ENCODE measurements at places on chromosomes 3 and 15.

GRCh38 chr3:193774916-193775285, 181.9 kb downstream of the OPA1 start:
- DNase-seq: no peak

GRCh38 chr15:68230157-68231100, 901 bp upstream of the CLN6 start:
- DNase-seq: no peak

- DNase-seq: no peak
Observed at GRCh38 chr15:29631076-29632070, 190.9 kb downstream of the TJP1 start.

GRCh38 chr15:60568301-60568742, 89.4 kb upstream of the ICE2 start:
- DNase-seq: no peak

DNA sequence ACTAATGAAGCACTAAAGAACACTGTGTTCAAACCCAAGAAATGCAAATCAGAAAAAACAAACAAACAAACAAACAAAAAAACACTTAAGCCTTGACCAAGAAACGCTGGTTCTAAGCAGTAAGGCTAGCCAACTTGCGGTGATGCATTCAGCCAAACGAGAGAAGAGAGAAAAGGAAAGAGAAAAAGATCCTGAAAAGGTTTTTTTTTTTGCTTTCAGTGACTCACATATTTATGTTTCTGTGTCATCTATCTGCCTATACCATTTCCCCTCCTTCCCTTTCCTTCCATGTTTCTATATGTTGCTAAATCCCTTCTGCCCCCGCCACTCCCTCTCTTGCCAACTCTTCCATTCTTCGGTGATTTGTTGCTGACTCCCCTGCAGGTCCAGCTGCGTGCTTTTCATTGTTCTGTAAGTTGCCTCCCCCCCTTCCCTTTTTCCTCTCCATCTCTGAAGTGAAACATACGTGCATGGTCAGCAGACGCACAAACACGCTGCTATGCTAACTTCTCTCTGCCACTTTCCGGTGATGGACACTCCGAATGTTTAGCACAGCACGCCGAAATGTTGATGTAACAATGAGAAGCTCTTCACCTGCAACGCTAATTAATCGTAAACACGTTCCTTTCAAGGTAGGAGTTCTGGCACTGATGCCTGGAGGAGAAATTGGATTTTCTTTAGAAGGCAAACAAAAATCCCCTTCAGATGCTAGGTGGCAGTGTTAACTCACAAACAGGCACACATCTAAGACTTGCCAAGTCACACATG, 154.4 kb downstream of the TUSC7 start:
- no peak for DNase-seq

GRCh38 chr3:40181182-40181581, 128.3 kb upstream of the EIF1B start:
- no peak for DNase-seq

DNA sequence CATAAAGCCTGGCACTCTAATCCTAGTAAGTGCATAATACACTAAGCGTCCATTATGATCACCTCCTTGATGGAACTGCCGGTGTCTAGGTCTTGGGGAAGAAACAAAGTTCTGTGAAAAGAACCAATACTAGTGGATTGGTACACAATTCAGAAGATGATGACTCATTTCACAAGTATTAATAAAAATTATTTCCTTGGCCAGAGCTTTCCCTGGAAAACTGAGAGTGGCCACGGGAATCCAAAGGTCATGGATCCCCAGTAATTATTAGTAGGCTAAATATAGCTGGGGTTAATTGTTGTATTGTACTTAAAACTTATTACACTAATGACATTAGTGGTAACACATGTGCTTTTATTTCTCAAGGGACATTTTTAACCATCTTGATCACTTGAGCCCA, 808.0 kb upstream of the NR2F2 start:
- no peak for DNase-seq

GRCh38 chr15:32722136-32722535, 4.3 kb downstream of the GREM1 start:
- no peak for DNase-seq

- DNase-seq: no peak
Observed at GRCh38 chr3:4820296-4821121, 158.7 kb upstream of the BHLHE40 start.

DNA sequence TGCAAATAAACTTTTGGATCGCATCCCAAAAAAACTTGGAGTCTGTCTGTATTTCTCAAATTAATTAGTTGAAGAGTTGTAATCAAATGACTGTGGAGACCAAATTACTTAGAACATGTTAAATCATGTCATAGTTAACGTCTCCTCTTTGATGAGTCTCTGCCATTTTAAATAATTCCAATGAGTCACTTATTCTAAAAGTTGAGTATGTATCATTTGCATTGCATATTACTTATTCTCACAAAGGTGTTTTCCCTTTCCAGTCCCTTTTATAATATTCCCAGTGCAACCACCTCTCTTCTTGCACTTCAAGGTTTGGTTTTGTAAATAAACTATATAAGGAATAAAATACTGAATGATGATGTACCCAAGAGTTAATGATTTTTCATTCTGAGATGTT, 36.0 kb upstream of the MBNL1 start:
- DNase-seq: no peak

- DNase-seq: no peak
Observed at GRCh38 chr3:53775018-53775417, 71.2 kb downstream of the CHDH start.

DNA sequence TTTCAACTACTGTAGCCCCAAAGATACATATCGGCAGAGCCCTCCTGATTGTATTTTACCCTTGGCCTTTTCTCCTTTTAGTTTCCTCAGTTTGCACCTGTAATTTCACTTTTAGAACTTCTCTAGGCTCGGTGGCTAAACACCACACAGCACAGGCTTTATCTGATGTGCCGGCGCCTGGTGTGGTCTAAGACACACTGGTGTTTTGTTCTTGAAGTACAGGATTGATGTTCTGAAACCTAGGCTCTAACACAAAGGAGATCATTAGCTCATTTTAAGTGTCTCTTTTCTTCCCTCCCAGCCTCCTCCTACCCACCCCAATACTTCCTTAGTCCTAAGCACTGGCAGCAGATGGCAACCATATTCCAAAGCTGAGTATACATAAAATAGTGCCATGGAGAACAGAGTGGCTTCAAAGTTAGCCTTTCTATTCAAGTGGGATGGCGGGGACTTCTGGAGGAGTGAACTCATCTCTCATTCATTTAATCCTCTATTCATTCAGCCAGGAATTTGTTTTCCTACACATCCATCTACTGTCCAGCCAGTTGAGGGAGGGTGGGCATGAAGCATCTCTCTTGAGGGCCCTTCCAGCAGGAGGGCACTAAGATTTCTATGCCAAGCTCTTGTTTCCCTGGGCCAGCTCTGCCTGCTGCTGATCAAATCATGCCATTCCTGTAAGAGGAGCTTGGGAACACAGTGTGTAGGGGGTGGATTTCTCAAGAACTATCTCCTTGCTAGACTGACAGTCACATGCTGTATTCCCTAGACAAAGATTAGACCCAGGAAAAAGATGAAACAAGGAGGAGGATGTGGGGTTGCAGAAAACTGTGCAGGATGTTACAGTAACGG, 71.2 kb downstream of the TIGIT start:
- no peak for DNase-seq

DNA sequence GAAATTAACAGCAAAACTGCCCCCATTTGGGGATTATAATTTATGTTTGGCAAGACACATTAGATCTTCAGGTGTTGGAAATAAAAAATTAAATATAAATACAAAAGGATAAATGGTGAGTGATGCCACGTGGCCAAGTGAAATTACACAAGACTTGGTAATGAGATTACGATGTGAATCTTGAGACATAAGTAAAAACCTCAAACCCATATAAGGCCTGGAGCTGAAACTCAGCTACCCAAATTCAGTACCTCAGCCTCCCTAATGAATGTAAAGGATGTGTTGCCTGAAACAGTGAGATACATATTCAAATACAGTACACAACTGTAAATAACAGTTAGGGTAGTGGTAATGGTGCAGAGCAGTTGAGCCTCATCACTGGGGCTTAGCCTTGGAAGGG, 1146.6 kb downstream of the OTOL1 start:
- DNase-seq: no peak

DNA sequence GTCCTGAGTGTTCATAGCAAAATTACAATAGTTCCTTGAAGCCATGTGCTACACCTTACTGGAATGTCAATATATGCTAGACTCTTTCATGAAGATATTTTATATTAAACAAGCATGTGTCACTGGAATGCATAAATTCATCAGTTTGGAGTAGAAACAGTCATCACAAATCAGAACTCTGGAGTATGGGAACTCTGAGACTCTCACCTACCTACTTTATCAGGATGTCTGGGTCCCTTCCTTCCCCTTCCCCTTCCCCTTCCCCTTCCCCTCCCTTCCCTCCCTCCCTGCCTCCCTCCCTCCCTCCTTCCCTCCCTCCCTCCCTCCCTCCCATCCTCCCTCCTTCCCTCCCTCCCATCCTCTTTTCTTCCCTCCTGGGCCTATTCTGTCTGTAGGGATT, 144.7 kb upstream of the PEX5L start:
- no peak for DNase-seq

DNA sequence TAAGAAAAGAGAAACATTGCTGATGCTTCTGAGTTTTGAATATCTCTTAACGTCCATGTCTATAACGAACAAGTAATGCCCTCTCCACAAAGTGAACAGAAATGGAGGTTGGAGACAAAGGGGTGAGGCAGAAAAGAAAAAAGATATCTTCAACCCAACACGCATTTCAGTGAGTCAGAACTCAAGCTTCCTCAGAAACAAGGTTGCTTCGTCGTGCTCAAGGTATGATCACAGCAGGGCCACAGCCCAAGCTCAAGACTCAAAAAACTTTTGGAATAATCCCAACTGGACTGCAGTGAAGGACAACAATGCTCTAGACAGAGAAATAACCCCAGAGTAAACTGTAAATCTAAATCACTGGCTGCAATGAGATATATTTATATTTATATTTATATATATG, 18.9 kb downstream of the WNT5A start:
- DNase-seq: no peak

DNA sequence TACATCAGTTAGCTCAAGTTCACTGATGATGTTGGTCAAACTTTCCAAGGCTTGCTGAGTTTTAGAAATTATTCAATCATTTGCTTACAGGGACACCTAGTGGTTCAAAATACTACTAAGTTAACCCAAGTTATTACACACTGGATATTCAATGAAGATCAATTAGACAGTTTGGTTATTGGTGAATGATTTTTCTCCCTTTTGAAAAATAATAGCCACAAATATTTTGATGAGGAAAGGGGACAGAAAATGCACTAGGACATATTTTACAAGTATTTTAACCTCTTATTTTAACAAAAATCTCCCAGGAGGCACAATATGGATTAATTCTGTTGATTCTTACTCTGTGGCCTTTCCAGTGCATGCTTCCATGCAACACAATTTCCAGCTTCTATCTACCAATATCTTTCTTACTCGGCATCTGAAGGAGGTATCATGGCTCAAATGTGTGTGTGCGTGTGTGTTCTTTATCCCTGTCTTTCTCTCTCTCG, 20.1 kb upstream of the GOLGA6L2 start:
- DNase-seq: no peak

GRCh38 chr15:39411102-39411989, 169.5 kb upstream of the THBS1 start:
- DNase-seq: no peak

- DNase-seq: no peak
Observed at GRCh38 chr3:74048699-74049098, 424.0 kb upstream of the PDZRN3 start.

DNA sequence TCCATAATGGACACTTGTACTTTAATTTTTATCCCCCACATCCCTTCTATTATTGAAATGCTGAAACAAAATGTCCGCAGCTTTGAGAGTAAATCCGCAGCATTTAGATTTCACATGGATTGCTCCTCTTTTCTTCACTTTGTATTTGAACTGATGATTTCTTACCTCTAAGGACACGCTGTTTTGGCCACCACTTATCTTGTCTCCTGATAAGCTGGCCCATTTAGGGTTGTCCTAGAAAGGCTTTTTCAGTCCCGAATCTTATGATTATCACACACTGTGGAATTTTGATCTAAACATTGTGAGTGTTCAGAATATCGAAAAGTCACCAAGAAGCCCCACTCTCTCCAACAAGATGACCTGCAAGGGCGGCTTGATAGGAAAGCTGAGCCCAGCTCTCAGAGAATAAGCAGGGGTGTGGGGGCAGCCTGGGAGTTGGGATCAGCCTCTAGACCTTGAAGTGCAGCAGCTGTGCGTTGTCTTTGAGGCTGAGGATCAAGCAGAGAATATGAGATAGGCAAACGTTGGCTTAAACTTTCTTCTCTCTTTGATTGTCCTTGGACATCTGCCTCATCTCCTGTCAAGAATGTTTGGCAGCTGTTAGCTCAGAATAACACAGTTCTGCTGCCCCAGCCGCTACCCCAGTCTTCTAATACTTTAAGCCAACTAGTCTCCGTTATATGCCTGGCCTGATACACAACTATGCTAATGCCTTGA, 399.7 kb upstream of the NR2F2 start:
- DNase-seq: no peak

- DNase-seq: no peak
Observed at GRCh38 chr3:57943525-57944495, 64.4 kb upstream of the FLNB start.

DNA sequence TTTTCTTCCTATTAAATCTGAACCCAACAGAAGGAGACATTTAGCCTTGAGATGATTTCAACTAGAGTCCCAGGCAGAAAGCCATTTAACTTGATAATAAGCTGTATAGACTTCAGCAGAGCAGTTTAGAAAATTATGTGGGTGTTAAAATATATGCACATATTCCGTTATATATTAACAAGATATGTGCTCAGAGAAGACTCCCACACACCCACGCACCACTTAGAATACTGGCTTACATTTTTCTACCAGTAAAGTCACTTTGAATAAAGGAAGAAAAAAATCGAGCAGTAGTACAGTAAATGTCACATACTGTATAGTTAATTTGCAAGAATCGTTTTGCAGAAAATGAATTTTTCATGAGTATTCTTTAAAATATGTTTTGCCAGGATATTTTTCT, 599.3 kb downstream of the FGF12 start:
- DNase-seq: no peak

GRCh38 chr15:26864664-26865191, 2.1 kb upstream of the GABRA5 start:
- no peak for DNase-seq

DNA sequence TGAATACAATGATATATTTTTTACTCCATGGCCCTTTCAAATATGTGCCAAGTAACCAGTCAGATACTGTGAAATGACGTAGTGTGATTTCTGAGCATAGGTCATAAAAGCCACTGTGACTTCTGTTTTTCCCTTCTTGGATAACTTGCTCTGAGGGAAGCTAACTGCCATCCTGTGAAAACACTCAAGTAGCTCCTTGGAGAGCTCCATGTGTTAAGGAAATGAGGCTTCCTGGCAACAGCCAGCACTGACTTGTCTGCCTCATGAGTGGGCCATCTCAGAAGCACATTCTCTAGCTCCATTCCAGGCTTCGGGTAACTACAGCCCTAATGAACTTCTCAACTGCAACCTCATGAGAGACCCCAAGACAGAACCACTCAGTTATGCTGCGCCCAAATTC, 9.5 kb upstream of the CCDC80 start:
- no peak for DNase-seq

DNA sequence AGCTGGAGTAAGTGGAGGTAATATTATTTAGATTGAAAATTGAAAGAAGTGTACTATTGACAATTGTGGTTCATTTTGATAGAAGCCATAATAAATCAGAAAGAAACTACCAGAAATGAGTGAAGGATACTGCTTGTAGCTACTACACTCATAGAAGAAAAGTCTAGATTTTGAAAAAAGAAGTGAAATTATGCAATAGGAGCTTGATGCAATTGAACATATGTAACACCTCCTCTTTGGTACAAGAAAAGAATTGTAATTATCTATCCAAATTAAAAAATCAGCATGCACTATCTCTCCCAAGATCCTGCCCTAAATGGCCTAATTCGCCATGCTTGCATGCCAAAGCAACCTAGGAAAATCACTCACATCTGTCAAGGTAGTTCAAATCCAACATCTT, 51.1 kb upstream of the CD200R1L start:
- DNase-seq: no peak

Measured in GOT3 (cell line).